ENCODE measurements at places on chromosomes 5 and 9.
A peak's percentile ranks its signal among the peaks of the same experiment; 100 is the strongest.

GRCh38 chr5:174736331-174736721 is 11.9 kb downstream of the MSX2 start:
- DNase-seq, result no peak

GRCh38 chr5:132209901-132210545 is 17.6 kb downstream of the P4HA2 start:
- DNase-seq, result no peak

GRCh38 chr9:130271473-130271872 is 5.9 kb downstream of the HMCN2 start:
- no peak for DNase-seq

DNA sequence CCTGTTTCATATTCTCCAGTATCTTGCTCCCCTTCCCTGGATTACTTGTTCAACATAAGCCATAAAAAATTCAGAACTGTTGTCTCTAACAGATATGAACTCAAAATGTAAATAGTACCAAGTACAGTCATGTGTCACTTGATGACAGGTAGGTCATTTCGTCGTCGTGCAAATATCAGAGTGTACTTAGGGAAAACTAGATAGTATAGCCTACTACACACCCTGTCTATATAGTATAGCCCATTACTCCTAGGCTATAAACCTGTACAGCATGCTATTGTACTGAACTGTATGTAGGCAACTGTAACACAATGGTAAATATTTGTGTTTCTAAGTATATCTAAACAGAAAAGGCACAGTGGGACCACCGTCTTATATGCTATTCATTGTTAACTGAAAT is 39.1 kb downstream of the SMIM15 start:
- no peak for DNase-seq

GRCh38 chr9:107874137-107874536 is 384.6 kb upstream of the KLF4 start:
- no peak for DNase-seq

DNA sequence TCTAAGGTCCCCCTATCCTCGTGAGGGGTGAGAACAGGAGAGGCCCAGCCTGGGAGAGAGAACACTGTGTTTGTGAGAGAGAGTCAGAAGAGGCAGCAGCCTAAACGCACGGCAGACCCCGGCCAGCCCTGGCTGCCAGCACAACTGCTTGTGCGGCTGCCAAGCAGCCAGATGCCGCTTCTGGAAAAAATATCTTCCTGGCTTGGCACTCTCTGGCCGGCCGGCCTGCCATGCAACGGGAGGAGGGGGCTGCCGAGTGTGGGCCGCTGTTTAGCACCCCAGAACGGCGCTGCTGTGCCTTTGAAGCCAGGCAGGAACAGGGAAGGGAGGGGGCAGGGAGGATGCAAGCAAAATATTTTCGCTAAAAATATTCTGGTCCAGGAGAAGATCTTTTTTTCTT is 105.0 kb downstream of the FGF18 start:
- no peak for DNase-seq

GRCh38 chr9:73269430-73270101 is 117.9 kb downstream of the ANXA1 start:
- DNase-seq, result peak; percentile 45

DNA sequence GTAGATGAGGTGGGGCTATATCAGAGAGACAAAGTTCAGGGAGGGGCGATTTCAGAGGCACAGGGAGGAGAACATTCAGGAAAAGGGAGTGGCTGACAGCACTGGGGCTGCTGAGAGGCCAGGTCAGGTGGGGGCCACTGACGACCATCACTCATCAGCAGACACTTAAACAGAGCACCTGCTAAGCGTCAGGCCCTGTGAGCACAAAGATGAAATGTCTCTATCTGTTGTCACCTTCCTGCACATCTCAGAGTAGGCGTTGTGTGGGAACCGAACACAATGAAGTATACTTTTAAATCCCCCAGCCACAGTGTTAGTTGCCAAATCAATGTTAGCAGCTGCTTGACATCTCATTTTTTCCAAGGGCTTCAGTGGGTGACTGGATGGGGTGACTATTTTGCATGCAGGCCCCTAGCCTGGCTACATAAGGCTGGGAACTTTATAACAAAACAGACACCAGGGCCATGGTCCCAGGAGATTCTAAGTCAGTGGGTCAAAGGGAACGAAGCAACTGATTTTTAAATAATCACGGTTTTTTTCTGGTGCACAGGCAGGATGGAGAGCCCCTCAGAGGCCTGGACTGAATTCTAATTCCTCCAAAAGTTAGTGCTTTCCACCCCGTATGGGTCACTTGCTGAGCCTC is 31.1 kb upstream of the ANKRD18A start:
- no peak for DNase-seq

- DNase-seq, result no peak
Measured at GRCh38 chr5:16975950-16976624, 40.0 kb upstream of the MYO10 start.

DNA sequence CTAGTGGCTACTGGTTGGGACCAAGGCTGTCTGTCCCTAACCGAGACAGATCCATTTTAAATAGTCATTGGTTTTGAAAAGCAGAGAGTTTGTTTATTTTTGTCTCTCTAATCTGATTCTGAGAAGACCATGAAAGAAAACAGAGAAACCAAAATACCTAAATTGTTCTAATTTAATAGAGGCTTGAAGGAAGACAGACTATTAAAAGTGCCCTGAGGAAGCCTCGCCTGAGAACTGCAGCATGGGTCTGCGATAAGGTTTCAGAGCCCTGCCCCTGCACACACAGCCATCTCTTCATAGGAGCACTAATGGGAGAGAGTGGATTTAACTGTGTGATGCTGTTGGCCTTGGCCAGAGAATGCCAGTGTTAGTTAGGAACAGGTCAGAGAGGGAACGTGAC is 175.5 kb upstream of the SV2C start:
- no peak for DNase-seq

DNA sequence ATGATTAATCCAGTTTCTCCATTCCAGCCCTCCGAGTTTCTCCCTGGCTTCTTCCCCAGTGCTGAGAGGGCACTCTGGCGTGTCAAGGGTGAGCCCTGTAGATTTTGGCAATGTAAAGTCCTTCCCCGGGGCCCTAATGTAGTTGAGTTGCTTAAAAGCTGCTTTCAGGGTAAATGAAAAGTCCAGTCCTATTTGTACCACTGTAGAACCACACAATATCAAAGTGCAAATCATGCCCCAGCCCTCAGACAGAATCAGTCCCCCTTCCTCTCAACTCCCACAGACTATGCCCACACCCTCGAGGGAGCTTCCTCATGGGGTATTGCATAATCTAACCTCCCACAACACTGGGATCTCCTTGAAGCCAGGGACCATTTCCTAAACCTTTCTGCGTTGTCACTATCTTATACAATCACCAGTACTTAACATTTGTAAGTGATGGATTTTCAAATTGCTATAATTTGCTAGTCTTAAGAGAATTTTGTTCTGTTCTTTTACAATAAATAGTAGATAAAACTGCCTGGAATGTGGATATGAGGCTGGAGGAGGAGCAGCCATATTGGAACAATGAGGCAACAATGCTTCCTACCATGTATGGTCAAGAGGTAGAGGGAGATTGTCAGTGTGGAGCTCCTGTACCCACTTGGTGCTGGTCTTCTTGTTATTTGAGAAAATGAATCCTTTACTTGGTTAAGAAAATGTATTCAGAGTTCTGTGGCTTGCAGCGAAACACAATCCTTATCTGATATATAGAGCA is 34.4 kb downstream of the ZNF366 start:
- DNase-seq, result no peak

GRCh38 chr9:33017283-33018041 is 7.6 kb upstream of the DNAJA1 start:
- DNase-seq, result no peak

- no peak for DNase-seq
Measured at GRCh38 chr5:102511666-102512065, 12.9 kb upstream of the SLCO6A1 start.

GRCh38 chr5:107937204-107937603 is 266.5 kb upstream of the EFNA5 start:
- no peak for DNase-seq
